ENCODE measurements at places on chromosomes 1 and 21.

DNA sequence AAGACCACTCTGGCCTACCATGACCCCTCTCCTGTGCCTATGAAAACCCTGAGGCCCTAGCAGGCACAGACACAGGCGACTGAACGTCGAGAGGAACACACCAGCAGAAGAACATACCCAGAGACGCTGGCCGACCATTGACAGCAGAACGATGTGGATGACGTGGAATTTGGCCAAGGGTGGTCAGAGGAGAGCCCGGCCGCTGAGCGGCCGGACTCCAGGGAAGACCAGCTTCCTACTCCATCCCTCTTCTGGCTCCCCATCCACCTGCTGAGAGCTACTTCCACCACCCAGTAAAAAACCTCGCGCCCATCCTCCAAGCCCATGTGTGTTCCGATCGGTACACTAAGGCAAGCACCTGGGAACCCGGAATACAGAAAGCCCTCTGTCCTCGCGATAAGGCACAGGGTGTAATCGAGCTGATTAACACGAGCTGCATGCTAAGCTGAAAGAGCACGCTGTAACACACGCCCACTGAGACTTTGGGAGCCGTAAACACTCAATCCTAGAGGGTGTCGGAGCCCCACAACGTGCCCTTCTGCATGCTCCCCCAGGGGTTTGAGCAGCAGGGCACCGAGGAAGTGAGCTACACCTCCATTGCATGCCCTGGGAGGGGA, 150.3 kb downstream of the CENPF start:
- DNase-seq: no peak

GRCh38 chr1:111843177-111843576, 87.5 kb downstream of the DDX20 start:
- DNase-seq: no peak

- DNase-seq: no peak
These were observed 24.6 kb downstream of the RAVER2 start for GRCh38 chr1:64769482-64769881.

DNA sequence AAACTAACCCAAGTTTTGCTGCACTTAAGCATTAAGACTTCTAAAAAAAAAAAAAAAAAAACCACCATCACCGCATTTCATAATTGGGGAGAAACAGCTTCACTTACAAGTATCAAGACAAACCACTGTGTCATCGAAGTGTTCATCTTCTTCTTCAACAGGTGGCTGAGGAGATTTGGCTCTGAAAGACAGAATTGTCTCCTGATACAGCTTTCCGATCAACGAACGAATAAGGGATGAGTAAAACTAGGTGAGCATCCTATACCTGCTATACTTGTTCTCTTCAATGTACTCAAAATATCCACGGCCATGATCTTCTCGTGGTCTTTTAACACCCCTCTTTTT, 2.0 kb downstream of the HNRNPU start:
- no peak for DNase-seq

- DNase-seq: no peak
These were observed 7.0 kb downstream of the DIP2A start for GRCh38 chr21:46465651-46466050.

- no peak for DNase-seq
These were observed 161.0 kb downstream of the ZNF326 start for GRCh38 chr1:90155721-90156487.

DNA sequence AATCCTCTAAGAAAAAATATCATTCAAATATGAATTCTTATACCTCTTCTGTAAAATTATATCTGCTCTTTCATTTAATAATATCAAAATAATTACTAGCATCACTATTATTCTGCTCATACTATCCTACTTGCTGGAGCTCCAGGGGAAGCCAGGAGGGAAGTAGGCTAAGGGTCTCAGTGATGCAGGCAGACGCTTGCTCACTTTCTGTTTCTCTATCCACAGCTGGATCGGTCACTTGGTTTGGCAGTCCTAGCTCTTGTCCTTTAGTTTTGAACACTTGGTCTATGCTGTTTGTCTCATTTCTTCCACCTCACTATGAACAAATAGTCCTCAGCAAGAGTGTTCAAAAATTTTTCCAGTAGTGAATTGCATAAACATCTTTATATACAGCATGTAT, 11.3 kb downstream of the CCDC190 start:
- no peak for DNase-seq

- no peak for DNase-seq
These were observed at the start of gene BCAR3 for GRCh38 chr1:93681101-93681988. Gene BCAR3, minus strand, starts transcription at chr1:93681837. Its CDS starts 6,907 bp downstream, at chr1:93674930.

DNA sequence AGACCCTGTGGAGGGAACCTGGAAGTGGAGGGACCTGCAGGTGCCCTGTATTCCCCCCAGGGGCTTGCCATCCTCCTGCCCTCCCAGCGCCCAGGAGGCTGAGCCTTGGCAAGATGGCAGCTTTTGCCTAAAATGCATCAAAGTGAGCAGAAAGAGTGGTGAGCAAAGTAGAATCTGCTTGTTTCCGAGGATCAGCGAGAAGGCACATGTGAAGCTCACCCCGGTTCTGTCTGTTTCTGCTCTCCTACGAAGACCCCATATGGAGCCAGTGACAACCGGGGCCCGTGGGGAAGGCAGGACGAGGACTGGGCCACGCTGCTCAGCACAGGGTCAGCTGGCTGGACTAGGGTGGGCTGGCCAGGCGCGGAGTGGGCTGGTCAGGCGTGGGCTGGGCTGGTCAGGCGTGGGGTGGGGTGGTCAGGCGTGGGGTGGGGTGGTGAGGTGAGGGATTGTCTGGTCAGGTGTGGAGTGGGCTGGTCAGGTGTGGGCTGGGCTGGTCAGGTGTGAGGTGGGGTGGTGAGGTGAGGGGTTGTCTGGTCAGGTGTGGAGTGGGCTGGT, 5.2 kb upstream of the FNDC10 start:
- no peak for DNase-seq

All from activated CD4-positive, alpha-beta T cell treated with anti-CD3 and anti-CD28 coated beads, Interleukin-2, amount 50 U/mL, for 1 hour (primary cell).